ENCODE measurements at places on chromosomes 16 and 17. TPM values are rescaled to one million over a fixed set of nuclear protein-coding genes. Genes with fewer than 3 reads are reported as not detected.

Gene HYDIN
- not detected for total RNA-seq

Gene ETV4
- 5.4 TPM for total RNA-seq

Gene OR1F1
- total RNA-seq = not detected

Gene MEIOC
- not detected for total RNA-seq

Gene SEZ6L2
- 15.7 TPM for total RNA-seq

DNA sequence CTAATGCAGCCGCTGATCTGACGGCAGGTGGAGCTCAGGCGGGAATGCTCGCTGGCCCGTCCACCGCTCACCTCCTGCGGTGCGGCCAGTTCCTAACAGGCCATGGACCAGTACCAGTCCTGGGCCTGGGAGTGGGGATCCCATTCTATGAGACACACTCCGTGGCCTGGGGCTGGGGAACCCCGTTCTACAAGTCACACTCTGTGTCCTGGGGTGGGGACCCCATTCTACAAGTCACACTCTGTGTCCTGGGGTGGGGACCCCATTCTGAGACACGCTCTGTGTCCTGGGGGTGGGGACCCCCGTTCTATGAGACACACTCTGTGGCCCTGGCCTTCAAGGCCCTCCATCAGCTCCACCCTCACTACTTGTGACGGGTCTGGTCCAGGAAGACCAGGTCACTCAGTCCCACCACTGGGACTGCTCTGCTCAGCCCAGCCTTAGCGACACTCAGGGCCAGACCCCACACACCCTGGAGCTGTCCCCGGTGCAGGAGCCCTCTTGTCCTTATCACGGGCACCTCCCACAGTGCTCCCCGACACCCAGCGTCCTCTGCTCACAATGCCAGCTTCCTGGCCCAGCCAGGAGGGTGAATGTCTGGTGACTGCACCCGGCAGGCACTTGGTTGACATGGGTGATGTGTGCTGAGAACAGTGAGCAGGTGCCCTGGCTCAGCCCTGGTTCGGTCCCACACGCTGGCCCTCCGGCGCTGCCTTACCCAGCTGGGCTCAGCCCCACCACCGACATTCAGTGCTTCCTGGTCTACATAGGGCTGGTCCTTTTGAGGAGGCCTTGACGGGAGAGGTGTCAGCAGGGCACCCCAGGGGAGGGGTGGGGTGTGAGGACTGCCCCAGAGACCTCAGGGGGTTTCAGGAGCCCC is 89.1 kb downstream of the TBC1D16 start:
- H3K4me3 ChIP-seq = no peak overlapping the region
- no peak overlapping the region for H3K27ac ChIP-seq
- DNase-seq = no peak
- no peaks in the 10 kb centered on the region for H3K27me3 ChIP-seq
- H3K36me3 ChIP-seq = peaks cover 19% of the 10 kb centered on the region
- peaks cover 21% of the 10 kb centered on the region for H3K4me1 ChIP-seq

GRCh38 chr17:39261286-39261685 is 35.5 kb upstream of the STAC2 start:
- peaks cover 71% of the 10 kb centered on the region for H3K36me3 ChIP-seq
- DNase-seq = no peak
- no peak overlapping the region for H3K4me3 ChIP-seq
- no peaks in the 10 kb centered on the region for H3K27me3 ChIP-seq
- no peak overlapping the region for H3K27ac ChIP-seq

- no peak overlapping the region for H3K27ac ChIP-seq
- no peak overlapping the region for H3K4me3 ChIP-seq
- no peaks in the 10 kb centered on the region for H3K27me3 ChIP-seq
- no peak for DNase-seq
- H3K36me3 ChIP-seq = no peaks in the 10 kb centered on the region
Measured at GRCh38 chr17:40697297-40697696, 6.3 kb downstream of the KRT24 start.

GRCh38 chr16:60299241-60299776 is 1565.2 kb upstream of the GOT2 start:
- DNase-seq = no peak
- H3K36me3 ChIP-seq = no peaks in the 10 kb centered on the region
- no peak overlapping the region for H3K4me3 ChIP-seq
- no peaks in the 10 kb centered on the region for H3K27me3 ChIP-seq
- H3K4me1 ChIP-seq = no peaks in the 10 kb centered on the region

DNA sequence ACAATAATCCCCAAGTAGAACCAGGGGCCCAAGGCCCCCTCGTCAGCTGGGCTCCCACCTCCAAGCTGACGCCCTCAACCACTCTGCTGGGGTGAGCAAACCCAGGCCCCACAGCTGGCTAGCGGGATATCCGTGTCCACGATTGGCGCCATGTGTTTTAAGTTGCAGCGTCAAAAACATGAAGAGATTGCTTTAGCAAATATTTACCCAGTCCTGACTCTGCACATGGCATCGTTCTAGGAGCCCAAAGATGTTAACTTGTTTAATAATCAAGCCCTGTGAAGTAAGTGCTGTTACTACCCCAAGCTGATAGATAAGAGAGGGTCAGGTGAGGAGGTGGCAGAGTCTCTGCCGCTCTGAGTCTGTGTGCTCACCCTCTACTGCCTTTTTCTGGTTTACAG is 344 bp upstream of the SEPTIN12 start:
- no peak for DNase-seq
- H3K4me3 ChIP-seq = no peak overlapping the region
- H3K4me1 ChIP-seq = no peaks in the 10 kb centered on the region
- H3K36me3 ChIP-seq = no peaks in the 10 kb centered on the region

DNA sequence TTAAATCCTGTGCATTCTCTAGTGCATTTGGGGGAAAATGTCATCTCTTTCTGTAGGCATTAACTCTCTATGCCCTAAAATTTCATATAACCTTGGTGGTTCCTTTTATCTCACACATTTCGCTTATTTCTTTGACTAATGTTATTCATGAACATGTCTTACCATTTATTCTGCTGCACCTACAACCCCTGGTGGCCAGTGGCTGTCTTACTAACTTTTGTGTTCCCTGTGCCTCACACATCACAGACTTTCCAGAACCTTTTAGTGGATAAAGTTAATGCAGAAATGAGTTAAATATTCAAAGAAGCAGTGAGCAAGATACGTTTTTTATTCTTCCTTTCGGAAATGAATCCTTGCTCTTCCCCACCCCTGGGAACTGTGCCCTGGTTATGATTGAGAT is 111.9 kb downstream of the CDH13 start:
- no peak overlapping the region for H3K4me3 ChIP-seq
- DNase-seq = no peak
- H3K36me3 ChIP-seq = no peaks in the 10 kb centered on the region
- peaks cover 14% of the 10 kb centered on the region for H3K4me1 ChIP-seq

DNA sequence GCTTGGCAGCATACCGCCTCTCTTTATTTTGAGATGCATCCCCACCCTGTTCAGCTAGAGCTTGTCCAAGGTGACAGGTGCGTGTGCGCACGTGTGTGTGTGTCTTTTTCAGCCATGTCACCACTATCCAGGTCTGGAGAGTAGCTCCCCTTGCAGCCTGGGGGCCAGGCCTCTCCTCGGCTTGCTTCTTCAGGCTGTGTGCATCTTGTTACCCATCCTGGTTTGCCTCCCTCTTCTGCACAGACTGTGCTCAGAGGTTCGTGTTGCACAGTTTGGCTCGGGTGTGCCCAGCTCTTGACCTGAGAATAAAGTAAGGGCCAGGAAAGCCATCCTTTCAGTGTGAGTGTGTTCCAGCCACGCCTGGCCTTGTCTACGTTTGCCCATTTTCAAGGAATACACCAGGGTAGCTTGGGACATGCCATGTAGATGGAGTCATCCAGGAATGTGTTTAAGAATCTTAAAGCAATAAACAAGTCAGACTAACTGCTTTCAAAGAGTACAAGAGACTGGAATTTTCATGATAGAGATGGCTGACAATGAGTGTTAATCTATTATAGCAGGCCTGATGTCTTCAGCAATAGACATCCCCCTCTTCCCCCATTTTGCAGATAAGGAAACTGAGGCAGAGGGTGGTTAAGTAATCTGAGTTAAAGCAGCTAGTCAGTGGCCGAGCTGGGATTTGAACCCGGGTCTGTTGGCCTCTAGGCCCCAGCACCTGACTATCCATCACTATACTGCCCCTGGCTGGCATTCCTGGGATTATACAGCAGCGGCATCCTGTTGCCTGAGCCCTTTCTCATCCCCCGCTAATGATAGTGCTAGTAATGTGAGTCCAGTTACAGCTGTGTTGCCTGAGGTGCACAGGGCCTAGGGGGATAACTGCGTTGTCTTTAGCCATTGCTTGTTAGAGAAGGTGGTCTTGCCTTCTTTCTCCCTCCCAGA is 77.9 kb downstream of the KSR1 start:
- H3K36me3 ChIP-seq = no peaks in the 10 kb centered on the region
- H3K4me1 ChIP-seq = peaks cover 65% of the 10 kb centered on the region
- no peak overlapping the region for H3K27ac ChIP-seq
- no peak overlapping the region for H3K4me3 ChIP-seq

DNA sequence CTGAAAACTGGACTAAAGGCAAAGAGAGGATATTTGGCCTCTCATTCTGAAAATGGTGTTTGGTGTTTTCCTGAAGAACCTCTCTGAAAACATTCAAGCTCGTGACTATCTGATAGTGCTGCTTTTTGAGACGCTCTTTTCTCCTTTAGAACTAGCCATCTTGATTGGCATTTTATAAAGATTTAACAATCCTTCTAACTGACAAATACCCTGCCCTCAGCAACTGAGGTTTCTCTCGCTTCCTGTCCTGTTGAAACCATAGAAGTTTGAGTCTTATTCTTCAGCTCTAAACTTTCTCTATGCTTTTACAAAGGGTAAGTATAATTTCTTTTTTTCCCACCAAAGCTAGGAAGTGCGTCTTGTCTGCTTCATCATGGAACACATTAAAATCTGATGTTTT is 13.3 kb downstream of the CNEP1R1 start:
- no peaks in the 10 kb centered on the region for H3K27me3 ChIP-seq
- H3K27ac ChIP-seq = no peak overlapping the region
- no peak overlapping the region for H3K4me3 ChIP-seq
- no peaks in the 10 kb centered on the region for H3K4me1 ChIP-seq
- no peak for DNase-seq
- no peaks in the 10 kb centered on the region for H3K36me3 ChIP-seq

- no peak overlapping the region for H3K4me3 ChIP-seq
- H3K4me1 ChIP-seq = no peaks in the 10 kb centered on the region
- DNase-seq = no peak
- H3K36me3 ChIP-seq = no peaks in the 10 kb centered on the region
- H3K27me3 ChIP-seq = peaks cover 4% of the 10 kb centered on the region
- no peak overlapping the region for H3K27ac ChIP-seq
Measured at GRCh38 chr16:30004424-30004776, 6.4 kb downstream of the DOC2A start.
